HEK293T (cell line): ENCODE measurements at places on chromosomes 5 and 9.

- DNase-seq = no peak
These were observed 172.4 kb downstream of the PBX3 start for GRCh38 chr9:125919565-125919964.

DNA sequence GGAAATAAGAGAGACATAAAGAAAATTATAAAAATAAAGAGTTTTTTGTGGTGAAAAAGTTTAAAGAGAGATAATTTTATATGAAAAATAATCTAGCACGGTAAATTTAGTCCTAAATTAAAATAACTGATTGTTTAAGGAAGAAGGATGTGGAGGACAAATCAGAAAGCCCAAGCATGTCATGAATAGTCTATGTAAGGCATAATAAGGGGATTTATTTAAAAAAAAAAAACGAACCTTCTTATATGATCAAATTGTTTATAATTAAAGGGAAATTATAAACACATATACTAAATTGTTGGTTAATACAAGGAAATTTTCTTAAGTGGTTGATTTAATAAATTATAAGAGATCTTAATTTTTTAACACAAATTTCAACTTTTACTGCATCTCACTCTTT lies 551.8 kb upstream of the TYRP1 start:
- DNase-seq = no peak

GRCh38 chr5:150014456-150014855 lies 13.9 kb downstream of the HMGXB3 start:
- DNase-seq = no peak

DNA sequence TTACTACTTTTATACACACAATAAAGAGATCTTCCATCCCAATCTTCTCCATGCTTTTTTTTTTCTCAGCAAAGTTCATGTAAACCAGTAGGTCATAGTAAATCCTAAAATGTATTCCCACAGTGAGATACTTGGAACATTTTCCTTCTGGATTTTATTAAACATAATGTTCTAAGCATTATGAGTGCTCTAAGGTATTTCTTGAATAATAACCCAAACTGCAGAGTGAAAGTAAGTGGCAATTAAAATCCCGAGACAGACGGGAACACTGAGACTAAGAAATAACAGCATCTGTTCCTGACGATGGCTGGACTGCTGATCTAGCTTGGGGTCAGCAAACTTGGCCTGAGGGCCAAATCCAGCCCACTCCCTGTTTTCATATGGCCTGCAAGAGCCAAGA lies 359.8 kb downstream of the ARL15 start:
- no peak for DNase-seq

- DNase-seq = no peak
These were observed 3.2 kb upstream of the ACOT12 start for GRCh38 chr5:81397176-81397575.

DNA sequence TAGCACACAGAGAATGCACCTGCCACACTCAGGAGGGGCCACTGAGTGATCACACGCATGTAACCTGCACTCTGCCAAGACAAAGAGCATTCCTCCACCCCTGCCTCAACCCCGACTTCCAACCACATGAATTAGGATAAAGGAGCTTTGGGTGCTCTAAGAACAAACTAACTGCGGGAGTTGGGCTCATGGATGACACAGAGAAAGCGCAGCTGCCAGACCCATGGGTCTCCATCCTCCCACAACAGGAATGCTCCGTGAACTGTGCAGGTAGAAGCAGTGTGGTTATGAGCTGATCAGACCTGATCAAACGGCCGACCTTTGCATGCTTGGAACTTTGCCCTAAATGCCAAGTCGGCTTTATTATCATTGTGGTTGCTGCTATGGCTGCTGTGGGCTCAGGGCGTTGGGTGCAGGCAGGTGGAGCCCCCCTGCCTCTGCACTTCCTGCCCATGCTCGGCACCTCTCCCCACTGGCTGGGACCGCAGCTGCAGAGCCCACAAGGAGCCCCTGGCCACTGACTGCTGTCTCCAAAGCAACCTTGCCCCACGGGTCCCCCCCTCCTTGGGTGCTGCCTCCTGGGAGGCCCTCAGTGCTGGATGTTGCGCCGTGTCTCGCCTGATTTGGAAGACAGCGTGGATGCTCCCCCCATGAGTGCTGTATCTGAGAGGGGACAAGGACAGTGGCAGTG lies 2.6 kb upstream of the SLC6A3 start:
- DNase-seq = no peak

- no peak for DNase-seq
These were observed 149.9 kb upstream of the ANKH start for GRCh38 chr5:15021266-15022046.

DNA sequence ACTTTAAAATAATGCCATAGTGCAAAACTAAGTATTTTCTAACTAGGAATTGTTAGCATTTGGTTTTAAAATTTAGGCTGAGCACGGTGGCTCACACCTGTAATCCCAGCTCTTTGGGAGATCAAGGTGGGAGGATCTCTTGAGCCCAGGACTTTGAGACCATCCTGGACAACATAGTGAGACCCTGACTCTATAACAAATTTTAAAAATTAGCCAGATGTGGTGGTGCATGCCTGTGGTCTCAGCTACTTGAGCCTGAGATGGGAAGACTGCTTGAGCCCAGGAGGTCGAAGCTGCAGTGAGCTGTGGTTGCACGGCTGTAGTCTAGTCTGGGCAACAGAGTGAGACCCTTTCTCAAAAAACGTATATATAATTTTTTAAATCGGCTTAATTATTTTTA lies 4.9 kb downstream of the OTULIN start:
- DNase-seq = no peak

DNA sequence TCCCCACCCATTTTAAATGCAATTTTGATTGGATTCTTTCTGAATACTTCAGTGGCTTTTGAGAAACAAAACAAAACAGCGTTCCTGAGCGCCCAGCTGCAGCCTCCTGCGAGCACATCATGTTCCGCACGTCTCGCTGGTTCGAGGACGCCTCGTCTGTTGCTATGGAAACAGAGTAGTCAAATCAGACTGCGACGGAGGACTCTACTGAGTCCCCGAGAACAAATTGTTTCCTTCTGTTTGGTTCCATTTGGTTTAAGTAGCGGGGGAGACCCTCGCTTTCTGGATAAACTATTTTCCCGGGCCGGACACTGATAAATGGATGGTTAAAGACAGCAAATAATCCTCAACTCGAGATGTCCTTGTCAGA lies 69.0 kb downstream of the SLC28A3 start:
- no peak for DNase-seq

DNA sequence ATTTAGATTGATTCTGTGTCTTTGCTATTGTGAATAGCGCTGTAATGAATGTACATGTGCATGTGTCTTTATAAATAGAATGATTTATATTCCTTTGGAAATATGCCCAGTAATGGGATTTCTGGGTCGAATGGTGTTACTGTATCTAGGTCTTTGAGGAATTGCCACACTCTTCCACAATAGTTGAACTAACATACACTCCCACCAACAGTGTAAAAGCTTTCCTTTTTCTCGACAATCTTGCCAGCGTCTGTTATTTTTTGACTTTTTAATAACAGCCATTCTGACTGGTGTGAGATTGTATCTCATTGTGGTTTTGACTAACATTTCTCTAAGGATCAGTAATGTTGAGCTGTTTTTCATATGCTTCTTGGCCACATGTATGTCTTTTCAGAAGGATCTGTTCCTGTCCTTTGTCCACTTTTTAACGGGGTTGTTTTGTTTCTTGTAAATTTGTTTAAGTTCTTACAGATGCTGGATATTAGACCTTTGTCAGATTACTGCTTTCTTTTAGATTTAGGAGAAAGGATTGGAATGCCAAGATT lies 125.0 kb upstream of the NR5A1 start:
- no peak for DNase-seq

DNA sequence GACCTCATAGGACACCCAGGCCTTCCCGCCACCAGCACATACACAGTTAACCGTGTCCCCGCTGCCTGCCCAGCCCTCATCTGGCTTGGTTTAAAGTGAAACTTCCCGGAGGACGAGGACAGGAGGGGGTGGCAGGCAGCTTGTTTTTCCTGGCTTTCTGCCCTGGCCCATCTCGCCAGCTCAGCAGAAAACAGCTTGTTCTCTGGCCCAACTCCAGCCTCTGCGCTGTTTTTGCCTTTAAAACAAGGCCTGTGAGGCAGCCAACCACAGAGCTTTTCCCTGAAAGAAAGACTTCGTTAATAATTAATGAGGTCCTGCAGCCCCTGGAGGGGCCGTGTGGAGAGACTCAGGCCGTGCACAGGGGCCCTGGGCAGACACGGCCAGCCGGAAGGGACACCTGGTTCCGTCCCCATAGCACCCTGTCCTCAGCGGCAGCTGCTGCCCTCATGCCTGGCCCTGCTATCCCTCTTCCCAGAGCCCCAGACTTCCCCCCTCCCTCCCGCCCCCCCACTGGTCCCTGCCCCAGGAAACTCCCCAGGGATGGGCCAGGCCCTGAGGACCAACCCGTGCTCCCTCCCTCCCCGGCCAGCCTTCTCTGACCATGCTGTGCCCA lies 108.7 kb downstream of the RXRA start:
- DNase-seq = peak; percentile 79

- no peak for DNase-seq
These were observed 193.5 kb upstream of the ELL2 start for GRCh38 chr5:96155147-96155546.

DNA sequence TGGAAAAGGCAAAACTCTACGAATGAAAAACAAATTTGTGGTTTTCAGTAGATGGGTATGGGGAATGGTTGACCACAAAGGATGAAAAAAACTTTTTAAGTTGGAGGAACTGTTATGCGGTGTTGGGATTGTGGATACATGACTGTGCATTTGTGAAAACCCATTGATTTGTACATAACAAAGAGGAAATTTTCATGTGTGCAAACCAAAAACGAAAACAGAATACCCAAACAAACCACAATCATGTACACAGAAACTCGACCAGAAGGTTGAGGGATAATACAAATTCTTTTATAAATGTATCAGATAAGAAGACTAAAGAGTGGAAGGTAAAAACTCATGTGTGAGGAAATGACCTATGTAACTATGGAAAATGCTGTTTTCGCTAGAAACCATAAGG lies 1012.4 kb downstream of the CDH18 start:
- no peak for DNase-seq

DNA sequence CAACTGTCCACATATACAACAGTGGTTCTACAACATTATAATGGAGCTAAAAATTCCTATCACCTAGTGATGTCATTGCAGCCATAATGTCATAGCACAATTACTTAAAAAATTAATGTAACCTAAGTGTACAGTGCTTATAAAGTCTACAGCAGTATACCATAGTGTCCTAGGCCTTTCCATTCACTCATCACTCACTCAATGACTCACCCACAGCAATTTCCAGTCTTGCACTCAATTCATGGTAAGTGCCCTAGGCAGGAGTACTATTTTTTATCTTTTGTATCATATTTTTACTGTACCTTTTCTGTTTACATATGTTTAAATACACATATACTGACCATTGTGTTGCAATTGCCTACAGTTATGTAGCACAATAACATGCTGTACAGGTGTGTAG lies 9.6 kb upstream of the PUM3 start:
- no peak for DNase-seq

DNA sequence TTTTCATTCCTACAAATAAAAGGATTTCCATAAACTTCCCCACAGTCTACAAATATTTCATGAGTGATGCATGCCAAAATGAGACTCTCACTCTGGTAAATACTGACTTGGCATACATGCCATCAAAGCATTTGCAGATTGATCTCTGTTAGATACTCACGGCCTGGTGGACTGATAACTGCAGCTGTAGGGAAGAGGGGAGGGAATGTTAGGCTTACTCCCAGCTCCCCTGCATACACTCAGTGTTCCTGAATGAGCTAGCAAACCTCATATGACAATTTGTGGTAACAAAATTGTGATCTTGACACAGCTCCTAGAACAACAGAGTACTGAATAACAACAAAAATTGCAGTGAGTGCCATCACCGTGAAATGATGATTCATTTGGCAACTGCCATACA lies 435.3 kb downstream of the NR2F1-AS1 start:
- DNase-seq = no peak

GRCh38 chr9:100355561-100355960 lies 2.8 kb upstream of the TEX10 start:
- DNase-seq = no peak

- no peak for DNase-seq
These were observed 40.4 kb upstream of the NRARP start for GRCh38 chr9:137342482-137342881.

GRCh38 chr5:99453196-99453595 lies 524.4 kb upstream of the CHD1 start:
- no peak for DNase-seq

- DNase-seq = no peak
These were observed 16.7 kb upstream of the TAS2R1 start for GRCh38 chr5:9646843-9647242.

DNA sequence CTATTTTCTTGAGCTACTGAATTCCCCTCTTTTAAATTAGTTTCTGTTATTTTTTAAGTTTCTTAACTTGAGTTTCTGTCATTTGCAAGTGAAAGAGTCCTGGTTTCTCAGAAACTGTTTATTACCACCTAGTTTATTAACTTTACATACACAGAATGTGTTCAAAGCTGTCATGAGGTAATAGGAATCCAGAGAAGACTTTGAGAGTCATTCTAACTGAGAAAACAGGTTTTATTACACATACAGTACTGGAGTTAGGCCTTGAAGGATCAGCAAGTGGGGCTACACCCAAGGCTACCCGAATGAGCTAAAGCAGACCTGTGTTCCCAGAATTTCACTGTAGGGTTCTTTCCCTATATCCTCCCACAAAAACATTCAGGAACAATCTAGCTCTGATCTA lies 33.1 kb downstream of the FAM114A2 start:
- no peak for DNase-seq
